Retinal pigment epithelial cell (primary cell): ENCODE measurements at places on chromosomes 3 and 15.

DNA sequence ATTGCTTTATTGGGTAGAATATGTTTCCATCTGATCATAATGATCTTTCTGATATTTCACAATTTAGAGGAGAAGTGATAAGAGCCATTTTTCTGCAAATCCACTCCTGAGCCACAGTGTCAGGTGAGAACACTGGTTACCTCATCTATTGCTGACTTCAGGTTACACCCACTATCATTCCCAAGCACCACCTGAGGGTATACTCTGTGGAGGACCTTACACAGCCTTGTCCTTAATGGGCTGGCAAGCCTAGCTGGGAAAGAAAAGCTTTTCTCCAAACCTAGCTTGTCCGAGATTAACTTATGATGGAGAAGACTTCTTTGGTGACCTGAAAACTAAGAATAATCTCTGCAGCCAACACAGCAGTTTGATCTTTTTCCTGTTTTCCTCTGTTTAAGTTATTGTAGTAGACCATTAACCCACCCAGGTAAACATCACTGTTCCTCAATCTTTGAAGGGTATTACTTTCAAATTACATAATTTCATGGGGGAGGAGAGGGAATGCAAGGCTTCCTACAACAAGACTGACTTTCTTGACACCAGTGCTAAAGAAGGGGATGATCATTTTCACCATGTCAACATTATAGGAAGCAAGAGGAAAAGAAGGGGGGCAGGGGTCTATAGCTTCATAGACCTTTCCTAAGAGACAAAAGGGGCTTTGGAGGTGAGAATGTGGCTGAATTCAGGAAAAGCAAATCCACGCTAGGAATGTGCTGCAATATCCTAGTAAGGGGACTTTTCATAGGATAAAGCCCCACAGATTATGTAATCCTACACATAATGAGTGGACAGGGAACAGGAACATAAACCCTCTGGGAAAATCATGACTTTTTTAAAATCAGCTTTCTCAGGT lies 1.7 kb downstream of the NCEH1 start:
- DNase-seq: no peak

GRCh38 chr3:168070919-168071318 lies 24.8 kb downstream of the GOLIM4 start:
- no peak for DNase-seq

GRCh38 chr15:30962079-30962478 lies 29.3 kb downstream of the MTMR10 start:
- no peak for DNase-seq

DNA sequence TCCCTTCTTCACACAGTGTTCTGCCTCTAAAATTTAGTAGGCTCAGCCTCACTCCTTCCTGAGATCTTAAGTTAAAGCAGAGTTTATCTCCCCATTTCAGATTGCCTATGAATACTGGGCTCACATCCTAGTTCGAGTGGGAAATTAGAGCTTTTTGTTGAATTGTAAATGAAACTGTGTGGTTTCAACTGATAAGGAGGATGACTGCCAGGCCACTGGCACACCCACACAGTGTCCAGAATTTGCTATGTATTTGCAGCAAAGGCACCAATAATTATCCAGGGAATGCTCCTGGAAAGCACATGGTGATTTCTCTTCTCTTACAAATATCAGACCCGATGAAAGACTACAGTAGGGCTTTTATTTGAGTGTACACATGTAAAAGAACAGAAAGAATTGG lies 308.1 kb upstream of the COL8A1 start:
- DNase-seq: no peak

DNA sequence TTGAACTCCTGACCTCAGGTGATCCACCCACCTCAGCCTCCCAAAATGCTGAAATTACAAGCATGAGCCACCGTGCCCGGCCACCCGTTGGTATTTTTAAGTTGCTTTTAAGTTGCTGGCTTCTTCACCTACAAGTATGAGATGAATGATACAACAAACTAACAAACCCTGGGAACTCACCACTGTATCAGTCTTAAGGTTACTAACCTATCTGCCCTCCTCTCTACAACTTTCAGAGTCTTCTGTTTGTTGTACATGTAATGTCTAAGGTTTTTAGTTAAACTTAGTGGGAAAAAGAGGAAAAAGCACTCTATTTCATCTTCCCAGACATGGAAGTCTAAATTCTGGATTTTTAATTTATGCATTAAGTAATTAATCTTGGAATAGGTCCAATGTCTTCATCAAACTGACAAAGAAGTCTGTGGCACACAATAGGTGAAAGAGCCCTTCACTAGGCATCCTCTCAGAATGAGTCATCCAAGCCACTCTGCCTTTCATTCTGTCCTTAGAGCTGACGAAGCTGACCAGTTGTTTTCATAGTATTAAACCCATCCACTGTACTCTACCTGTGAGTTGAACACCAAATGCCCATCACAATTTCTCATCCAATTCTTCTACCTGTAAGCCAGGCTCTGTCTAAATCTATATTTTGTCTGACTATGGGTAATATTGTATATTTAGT lies 936.1 kb downstream of the TUSC7 start:
- DNase-seq: no peak

DNA sequence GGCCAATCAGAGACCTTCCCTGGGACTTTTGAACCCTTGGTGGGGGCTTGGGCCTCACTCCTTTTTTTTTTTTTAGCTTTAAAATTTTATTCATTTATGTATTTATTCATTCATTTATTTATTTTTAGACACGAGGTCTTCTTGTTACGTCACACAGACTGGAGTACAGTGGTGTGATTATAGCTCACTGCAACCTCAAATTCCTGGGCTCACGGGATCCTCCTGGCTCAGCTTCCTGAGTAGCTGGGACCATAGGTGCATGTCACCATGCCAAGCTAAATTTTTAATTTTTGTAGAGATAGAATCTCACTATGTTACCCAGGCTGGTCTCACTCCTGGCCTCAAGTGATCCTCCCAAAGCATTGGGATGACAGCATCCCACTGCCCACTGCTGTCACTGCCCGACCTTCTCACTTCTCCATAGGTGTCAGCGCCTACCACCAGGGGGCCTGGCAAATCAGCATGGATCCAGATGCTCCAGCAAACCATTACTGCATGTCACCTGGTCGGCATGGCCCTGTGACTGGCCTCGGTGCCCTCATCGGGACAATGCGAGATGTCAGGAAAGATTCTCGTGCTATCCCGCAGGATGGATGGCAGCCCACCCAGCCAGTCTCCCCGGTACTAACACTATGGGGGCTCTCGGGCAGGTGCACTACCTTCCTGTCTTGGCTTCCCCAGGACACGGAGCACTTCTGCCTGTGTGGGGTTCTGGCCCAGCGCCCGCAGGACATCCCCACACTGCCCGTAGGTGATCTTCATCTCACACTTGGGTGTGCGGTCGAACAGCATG lies 3.0 kb downstream of the MYL3 start:
- DNase-seq: no peak

DNA sequence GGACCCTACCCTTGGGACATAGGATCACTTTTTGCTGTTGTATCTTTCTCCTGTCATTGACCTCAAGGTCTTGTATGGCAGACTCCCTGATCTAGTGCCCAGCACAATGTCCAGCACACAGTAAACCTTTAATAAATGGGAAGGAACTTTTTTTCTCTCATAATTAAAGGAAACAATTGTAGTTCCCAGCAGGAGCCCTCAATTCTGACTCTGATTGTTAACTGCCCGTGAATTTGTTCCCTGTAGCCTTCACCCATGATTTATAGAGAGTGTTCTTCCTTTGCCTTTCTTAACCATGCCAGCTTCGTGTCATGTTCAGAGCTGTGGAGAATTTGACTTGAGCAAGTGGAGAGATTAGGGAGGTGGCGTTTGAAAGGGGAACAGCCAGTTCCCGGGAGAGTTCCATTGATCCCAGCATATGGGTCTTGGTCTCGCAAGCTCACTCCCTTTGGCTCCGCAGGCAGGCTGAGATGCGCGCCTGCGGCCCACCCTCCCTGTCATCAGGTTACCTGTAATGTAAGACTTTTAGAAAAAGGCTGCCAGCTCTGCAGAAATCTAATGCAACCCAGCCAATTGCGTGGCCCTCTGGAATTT lies 182.6 kb downstream of the TP63 start:
- DNase-seq: no peak

- DNase-seq: no peak
Observed at GRCh38 chr3:43699864-43700263, 9.1 kb downstream of the ABHD5 start.

- no peak for DNase-seq
Observed at GRCh38 chr15:70241561-70242320, 144.0 kb upstream of the TLE3 start.

DNA sequence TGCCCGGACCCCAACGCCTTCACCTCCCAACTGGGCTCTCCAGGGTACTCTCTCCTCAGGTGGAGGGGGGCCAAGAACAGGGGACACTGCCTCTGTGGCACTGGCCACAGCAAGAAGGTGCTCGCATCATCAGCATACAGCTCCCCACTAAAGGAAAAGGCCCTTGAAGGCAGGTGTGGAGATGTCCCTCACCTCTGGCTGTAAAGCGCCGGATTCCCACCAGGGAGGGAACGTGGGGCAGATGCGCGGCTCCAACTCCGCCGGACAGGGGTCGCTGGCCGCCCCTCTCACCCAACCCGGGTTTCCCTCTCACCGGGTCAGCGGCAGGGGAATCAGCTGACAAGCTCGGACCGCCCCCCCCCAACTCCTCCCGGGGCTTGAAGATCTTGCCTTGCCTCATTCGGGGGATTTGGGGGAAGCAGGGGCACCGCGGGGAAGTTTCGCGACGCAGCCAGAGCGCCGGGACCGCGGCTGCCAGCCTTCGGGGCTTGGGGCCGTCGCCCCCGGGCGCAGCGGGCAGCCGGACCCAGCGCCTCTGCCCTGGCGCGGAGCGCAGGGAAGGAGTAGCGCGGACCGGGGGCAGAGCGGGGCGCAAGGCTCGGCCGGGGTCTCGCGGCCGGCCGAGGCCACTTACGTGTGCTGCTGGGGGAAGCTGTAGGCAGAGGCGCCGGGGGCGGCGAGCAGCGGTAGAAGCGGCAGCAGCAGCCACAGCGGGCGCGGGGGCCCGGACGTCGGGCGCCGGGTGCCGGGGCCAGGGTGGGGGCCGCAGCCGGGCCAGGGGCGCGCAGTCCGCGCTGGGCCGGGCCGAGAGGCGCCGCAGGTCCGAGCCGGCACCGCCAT lies 630 bp downstream of the CACNA2D2 start:
- no peak for DNase-seq

GRCh38 chr15:38745126-38745525 lies 180.5 kb upstream of the RASGRP1 start:
- peak; percentile 20 for DNase-seq
